ENCODE measurements at places on chromosomes 16 and 17. TPM values are rescaled to one million over a fixed set of nuclear protein-coding genes. Genes with fewer than 3 reads are reported as not detected.

The SNX20 gene
- 65.3 TPM for total RNA-seq

DNA sequence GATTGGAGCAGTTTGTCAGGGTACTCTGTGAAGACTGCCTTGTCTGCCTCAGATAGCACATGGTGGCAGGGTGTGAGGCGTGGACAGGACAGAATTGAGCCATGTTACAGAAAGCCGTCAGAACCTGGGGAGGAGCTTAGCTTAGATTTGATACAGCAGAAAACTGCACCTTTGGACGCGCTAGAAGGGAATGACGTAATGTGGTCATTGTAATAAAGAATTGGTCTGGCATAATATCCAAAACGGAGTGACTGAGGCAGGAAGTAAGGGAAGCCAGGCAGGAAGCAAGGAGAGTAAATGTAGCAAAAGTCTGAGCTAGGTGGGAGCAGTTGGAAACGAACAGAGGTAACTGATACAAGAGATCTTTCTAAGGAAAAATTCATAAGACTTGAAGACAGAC lies 140.2 kb downstream of the CYB561 start:
- DNase-seq: no peak
- H3K36me3 ChIP-seq: peaks cover 4% of the 10 kb centered on the region
- H3K27ac ChIP-seq: no peak overlapping the region

DNA sequence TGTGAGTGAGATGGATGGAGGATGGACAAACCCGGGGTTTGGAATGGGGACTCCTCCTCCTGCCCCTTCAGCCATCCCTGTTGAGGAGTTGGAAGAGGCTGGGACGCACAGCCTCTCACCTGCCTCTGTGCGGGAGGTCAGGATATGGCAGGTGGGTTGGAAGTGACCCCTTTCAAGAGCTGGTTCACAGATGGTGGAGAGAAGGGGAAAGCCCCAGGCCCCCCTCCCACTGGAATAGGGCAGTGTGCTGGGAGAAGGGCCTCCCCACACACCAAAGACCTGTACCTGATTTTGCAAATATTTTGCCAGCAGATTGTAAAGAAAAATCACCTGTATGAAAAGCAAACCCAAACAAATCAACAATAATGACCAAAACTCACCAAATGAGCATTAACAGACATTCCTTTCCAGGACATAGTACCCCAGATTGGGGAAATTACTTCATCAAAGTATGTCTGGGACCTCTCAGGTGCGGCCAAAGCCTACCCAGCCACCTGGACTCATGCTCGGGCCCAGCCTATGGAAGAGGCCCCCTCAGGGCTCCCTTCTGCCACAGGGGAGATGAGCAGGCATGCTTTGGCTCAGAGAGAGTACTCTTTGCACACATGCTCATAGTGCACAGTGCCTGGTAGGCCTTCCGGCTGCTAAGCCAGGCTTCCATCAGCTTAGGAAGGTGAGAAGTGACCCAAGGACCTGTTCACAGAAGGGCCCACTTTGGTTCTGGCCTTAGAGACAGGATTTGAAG lies 7.8 kb downstream of the SLC47A2 start:
- H3K4me3 ChIP-seq: no peak overlapping the region
- no peak for DNase-seq
- H3K36me3 ChIP-seq: no peaks in the 10 kb centered on the region

DNA sequence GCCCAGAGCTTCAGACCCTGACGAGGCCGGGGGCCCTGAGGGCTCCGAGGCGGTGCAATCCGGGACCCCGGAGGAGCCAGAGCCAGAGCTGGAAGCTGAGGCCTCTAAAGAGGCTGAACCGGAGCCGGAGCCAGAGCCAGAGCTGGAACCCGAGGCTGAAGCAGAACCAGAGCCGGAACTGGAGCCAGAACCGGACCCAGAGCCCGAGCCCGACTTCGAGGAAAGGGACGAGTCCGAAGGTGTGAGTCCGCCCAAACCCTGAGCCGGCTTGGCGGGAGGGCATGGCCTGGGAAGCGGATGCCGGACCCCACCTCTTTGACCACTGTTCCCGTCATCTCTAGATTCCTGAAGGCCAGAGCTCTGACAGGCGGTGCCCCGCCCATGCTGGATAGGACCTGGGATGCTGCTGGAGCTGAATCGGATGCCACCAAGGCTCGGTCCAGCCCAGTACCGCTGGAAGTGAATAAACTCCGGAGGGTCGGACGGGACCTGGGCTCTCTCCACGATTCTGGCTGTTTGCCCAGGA lies 4.4 kb downstream of the NOL3 start:
- H3K27me3 ChIP-seq: peaks cover 41% of the 10 kb centered on the region
- no peak overlapping the region for H3K4me3 ChIP-seq
- no peak overlapping the region for H3K27ac ChIP-seq

DNA sequence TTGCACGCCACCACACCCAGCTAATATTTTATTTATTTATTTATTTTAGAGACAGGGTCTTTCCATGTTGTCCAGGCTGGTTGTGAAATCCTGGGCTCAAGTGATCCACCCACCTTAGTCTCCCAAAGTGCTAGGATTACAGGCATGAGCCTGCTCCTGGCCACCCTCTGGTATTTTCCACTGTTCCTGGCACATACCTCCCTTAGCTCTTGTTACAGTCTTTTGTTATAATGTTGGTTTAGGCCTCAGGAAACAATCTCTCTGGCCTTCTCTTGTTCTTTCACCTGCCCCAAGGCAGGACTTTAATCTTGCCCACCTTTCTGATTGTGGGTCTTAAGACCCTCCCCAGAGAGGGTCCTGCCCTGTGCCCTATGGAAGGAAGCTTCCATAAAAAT lies 3.6 kb upstream of the CYTH1 start:
- no peak for DNase-seq
- H3K36me3 ChIP-seq: peaks cover 13% of the 10 kb centered on the region
- peaks cover 52% of the 10 kb centered on the region for H3K4me1 ChIP-seq
- no peaks in the 10 kb centered on the region for H3K27me3 ChIP-seq

The C17orf50 gene
- not detected for total RNA-seq

- H3K4me1 ChIP-seq: no peaks in the 10 kb centered on the region
- H3K36me3 ChIP-seq: no peaks in the 10 kb centered on the region
- H3K27ac ChIP-seq: no peak overlapping the region
- no peak for DNase-seq
- no peaks in the 10 kb centered on the region for H3K27me3 ChIP-seq
These were observed 501.6 kb upstream of the PSMD7 start for GRCh38 chr16:73794994-73795393.

Measured in activated CD8-positive, alpha-beta T cell treated with anti-CD3 and anti-CD28 coated beads, Interleukin-2, amount 10 ng/mL, durations not matched to agents 7 days and 5 days (primary cell).